ENCODE measurements at places on chromosomes 16 and 17.

GRCh38 chr17:81043725-81044427, 8.9 kb downstream of the BAIAP2 start:
- no peak for DNase-seq

DNA sequence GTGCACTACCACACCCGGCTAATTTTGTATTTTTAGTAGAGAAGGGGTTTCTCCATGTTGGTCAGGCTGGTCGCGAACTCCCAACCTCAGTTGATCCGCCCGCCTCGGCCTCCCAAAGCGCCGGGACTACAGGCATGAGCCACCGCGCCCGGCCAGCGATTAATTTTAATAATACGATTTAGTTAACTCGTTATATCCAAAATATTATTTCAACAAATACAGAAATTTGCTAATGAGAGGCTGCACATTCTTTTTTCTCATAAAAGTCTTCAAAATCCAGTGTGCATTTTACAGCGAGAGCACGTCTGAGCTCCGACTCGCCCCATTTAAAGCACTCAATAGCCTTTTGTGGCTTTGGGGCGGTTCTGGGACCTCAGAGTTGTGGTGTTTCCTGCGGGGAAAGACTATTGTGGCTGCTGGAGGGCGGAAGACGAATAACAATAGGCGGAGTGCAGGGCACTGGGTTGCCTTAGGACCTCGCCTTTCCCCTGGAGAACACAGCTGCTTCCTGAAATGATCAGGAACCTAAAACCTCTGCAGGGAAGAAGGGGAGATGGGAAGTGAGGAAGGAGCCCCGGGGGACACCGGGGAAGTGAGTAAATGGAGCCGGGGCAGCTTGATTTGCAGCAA, 2.9 kb upstream of the ZSCAN10 start:
- DNase-seq = no peak

DNA sequence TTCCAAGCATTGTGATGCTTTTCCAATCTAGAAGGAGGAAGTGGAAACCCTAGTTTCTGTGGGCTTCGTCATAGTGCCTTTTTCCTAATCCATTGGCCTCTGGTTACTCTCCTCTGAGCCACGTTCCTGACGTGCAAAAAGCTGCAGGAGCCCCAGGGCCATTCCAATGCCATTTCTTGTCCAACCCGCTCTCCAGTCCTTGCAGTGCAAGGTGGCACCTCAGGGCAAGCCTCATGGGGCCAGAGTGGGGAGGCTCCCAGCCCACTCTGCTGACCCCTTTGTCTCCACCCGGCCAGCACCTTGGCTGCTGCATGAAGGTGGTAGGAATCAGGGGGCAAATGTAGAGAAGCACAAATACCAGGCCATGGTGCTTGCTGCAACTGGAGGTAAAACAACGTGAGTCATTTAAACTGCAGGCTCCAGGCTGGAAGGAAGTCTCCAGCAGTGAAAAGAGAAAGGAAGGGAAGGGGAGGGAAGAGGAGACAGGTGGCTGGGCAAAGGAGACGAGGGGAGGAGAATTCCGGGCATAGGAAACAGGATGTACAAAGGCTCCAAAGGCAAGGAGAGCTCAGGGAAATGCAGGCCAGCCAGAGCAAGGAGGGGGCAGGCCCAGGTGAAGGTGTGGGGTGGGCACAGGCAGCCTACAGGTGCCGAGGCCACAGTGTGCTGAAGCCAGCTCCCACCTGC, 168.2 kb upstream of the TNRC6C start:
- no peak for DNase-seq

- no peak for DNase-seq
Measured at GRCh38 chr16:61681673-61682072, 354.6 kb downstream of the CDH8 start.

- no peak for DNase-seq
Measured at GRCh38 chr17:75864448-75864871, 9.3 kb upstream of the WBP2 start.

GRCh38 chr16:80932708-80933095, 74.0 kb downstream of the CMC2 start:
- DNase-seq = no peak

Data from activated CD4-positive, alpha-beta T cell treated with anti-CD3 and anti-CD28 coated beads for 1 hour (primary cell).